HAP-1 (cell line): ENCODE measurements at places on chromosomes 13 and 19.

GRCh38 chr19:39828015-39828653 lies 5.8 kb downstream of the DYRK1B start:
- no peak for DNase-seq

DNA sequence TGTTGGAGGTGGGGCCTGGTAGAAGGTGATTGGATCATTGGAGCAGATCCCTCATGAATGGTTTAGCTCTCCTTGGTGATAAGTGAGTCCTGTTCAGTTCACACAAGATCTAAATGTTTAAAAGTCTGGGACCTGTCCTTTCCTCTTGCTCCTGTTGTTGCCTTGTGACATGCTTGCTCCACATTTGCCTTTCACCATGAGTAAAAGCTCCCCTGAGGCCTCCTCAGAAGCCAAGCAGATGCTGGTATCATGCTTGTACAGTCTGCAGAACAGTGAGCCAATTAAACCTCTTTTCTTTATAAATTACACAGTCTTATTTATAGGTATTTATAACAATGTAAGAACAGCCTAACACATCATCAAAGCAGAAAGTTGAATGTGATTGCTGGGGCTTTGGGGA lies 24.2 kb upstream of the RFC3 start:
- DNase-seq = no peak

GRCh38 chr13:46158222-46158621 lies 23.8 kb downstream of the LCP1 start:
- DNase-seq = no peak

DNA sequence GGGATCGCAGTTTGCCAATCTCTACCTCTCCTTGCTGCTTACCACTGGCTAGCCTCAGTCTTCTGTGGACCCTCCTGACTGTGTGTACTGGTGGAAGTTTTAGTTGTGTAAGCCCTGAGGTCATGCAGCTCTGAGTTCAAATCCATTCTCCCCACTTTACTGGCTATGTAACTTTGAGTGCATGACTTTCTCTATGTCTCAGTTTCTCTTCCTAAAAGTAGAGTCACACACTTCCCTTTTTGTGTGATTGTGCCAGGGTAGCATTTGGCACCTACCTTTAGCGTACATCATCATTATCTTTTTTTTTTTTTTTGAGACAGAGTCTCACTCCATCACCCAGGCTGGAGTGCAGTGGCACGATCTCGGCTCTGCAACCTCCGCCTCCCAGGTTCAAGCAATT lies 70.3 kb downstream of the MAP4K1 start:
- no peak for DNase-seq

- DNase-seq = peak; percentile 51
Measured at GRCh38 chr19:30394481-30395151, 22.4 kb downstream of the ZNF536 start.

- no peak for DNase-seq
Measured at GRCh38 chr13:31322026-31322425, 122.3 kb downstream of the B3GLCT start.

DNA sequence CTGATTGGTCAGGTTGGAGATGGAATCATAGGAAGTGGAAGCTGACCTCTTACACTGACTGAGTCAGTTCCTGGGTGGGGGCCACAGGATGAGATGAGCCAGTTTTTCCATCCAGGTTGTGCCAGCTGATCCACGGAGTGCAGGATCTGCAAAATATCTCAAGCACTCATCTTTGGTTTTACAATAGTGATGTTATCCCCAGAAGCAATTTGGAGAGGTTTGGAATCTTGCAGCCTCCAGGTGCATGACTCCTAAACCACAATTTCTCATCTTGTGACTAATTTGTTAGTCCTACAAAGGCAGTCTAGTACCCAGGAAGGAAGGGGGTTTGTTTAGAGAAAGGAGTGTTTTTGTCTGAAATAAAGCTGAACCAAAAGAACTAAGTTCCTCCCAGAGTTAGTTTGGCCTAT lies 212.8 kb downstream of the SLITRK6 start:
- no peak for DNase-seq

DNA sequence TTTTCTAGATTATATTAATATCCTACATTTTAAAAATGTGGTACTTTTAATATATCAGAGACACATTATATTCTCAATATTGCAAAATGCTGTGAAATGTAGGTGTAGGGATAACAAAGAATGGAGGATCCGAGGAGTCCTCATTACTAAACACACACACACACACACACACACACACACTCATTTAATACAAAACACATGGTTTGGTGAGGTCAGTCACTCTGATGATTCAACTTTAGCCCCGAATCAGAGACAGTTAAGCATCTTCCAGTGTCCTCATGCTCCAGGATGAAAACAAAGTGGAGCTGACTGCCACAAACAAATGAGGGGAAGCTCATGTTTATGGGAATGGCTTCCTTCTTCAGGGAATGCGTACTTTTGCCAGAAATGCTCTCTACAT lies 147.5 kb downstream of the CYSLTR2 start:
- DNase-seq = no peak

GRCh38 chr19:29671393-29672160 lies 6.3 kb downstream of the PLEKHF1 start:
- no peak for DNase-seq

DNA sequence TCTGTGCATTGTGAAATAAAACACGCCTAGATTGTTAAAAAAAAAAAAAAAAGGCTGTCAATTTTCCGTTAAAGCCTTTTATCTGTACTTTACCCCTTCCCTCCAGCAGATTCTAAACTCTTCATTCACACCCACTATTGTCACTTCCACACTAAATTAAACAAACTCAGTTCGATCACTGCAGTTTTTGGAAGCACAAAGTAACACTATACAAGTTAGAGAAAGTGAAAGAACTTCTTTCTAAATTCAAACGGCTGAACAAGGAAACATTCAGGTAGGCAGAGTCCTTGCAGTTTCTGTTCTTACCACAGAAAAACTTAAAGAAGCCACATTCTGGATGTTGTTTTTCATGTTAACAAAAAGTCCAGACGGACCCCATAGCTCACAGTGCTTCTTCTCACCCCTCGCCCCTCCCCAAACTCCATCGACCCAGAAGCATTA lies 27.5 kb upstream of the UBE2L5 start:
- no peak for DNase-seq

- DNase-seq = no peak
Measured at GRCh38 chr19:48029431-48029830, 14.4 kb downstream of the CABP5 start.

GRCh38 chr13:104759069-104759468 lies 1692.9 kb upstream of the SLC10A2 start:
- DNase-seq = no peak

- no peak for DNase-seq
Measured at GRCh38 chr13:20320885-20321284, 88.8 kb upstream of the GJB6 start.

- peak; percentile 65 for DNase-seq
Measured at GRCh38 chr19:55809381-55810058, 22.3 kb downstream of the NLRP11 start.

GRCh38 chr19:3210347-3211017 lies 14.0 kb upstream of the CELF5 start:
- peak; percentile 79 for DNase-seq

- peak; percentile 58 for DNase-seq
Measured at GRCh38 chr19:51777570-51778462, 16.8 kb downstream of the FPR2 start.

DNA sequence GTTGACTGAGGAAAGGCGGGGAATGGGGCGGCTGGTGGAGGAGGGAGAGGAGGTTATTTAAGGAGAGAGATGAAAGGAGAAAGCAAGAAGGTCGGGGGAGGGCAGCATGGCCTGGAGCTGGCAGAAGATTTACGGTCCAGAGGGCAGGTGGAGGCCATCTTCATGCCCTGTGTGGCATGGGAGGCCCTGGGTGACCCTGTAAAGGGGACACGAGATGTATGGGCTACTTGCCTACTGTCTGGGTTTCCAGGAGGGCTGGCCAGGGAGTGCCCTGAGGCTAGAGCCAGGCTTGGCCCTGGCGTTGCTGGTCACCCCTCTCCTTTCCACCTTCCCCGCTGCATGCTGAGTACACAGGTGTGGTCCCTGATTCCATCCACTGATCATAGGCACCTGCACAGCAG lies 6.1 kb downstream of the WTIP start:
- no peak for DNase-seq

DNA sequence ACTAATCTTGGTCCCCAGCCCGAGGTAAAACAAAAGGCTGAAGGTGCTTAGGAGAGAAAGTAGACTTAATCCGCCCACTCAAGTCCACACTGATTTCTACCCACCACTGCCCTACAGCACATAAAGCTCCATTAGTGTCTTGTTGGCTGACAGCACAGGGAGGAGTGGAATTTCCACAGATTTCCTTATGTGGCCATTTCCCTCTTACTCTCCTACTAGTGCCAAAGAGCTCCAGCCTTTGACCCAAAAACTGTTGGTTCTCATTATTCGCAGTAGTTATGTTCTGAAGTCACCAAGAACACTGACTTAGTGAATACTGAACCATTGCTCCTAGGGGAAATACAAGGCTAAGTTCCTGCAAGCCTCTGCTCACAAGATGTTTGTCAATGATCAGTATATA lies 61.2 kb downstream of the RAB20 start:
- DNase-seq = no peak

DNA sequence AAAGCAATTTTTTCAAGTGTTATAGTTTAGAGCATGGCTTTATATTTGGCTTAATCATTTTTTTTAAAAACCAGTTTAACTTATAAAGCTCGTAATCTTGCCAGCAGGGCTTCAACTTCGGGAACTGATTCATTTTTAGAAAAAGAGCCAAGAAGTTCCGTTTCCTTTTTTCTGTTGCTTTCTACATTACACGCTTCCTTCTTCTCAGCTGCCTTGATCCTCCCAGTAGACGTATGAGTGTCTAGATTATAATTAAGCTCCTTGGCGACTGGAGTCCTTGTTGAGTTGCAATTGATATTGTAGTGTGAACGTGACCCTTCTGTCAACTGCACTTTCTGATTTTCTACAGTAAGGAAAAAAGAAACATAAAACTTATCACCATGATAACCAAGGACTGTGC lies 497.2 kb downstream of the DIAPH3 start:
- no peak for DNase-seq

DNA sequence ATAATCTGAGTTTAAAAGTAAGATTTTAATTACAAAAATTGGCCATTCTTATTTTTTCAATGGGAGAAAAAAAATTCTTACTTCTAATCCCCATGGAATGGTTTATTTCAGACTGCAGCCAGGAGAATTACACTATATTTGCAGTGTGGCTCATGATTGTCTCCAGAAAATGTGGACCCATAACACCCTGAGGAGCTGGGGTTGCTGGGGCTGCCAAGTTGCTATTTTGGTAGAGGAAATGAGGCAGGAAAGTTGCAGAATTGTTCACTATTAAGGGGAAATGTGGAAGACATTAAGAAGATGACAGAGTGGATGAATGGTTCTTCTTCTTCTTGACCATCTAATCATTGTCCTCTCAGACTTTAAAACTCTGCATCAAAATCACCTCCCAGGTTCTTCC lies 4.6 kb upstream of the SCEL start:
- no peak for DNase-seq

DNA sequence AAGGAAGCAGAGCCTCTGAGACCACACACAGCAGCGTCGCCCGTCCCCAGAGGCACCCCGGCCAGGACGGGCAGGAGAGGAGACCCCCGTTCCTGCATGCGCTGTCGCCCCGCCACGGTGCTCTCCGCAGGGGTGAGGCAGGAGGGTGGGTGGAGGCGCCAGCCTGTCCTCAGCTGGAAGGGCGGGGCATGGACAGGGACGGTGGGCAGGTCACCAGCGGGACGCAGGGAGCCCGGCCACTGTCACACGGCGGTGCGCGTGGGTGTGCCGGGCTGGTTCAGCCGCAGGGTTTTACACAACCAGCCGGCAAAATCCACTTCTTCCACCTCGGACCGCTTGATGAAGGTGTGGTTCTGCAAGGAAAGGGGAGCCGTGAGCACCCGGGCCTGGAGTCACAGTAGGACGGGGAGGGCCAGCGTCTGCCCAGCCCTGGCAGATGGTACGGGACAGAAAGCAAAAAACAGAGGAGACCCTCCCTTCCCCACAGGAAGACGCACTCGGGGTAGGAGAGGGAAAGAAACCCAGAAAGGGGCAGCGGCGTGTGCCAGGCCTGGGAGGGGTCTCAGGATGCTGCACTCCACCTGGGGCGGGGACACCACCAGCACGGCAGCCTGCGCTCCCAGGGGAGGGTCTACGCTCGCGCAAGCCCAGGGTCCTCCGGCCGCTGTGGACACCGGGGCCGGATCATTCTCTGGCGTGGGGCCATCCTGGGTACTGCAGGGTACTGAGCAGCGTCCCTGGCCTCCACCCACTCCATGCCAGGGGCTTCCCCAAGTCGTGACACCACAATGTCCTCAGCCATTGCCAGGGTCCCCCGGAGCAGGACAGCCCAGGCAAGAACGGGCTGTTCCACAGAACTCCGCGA lies 23.9 kb upstream of the ZBTB7A start:
- no peak for DNase-seq

- DNase-seq = no peak
Measured at GRCh38 chr13:98622931-98623331, 46.0 kb upstream of the STK24 start.

DNA sequence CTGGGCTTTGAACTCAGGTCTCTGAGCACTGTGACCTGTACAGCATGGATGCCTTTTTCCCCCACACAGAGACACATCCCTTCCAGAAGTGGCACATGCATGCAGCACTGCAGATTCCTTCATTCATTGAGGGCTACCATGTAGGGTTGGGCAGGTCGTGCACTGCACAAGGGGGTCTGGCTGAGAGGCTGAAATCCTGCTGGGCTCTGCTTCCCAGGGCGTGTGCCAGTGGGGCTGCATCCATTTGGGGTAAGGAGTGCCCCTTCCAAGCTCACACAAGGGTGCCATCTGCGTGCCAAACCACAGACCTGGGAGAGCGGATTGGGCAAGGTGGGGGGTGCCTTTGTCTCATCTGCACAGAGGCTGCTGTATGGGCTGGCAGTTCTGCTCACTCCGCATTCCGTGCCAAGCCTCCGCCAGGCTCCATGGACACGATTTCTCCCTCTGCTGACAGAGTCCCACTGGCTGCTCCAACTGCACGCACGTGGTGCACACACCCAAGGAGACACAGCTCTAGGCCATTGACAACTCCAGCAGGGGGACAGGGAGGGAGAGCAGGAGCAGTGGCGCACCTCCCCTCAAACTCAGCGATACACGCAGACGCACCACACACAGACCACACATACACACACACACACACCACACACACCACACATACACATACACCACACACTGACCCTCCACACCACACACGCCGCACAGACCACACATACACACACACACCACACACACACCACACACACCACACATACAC lies 4.5 kb upstream of the SHISA7 start:
- DNase-seq = peak; percentile 45

DNA sequence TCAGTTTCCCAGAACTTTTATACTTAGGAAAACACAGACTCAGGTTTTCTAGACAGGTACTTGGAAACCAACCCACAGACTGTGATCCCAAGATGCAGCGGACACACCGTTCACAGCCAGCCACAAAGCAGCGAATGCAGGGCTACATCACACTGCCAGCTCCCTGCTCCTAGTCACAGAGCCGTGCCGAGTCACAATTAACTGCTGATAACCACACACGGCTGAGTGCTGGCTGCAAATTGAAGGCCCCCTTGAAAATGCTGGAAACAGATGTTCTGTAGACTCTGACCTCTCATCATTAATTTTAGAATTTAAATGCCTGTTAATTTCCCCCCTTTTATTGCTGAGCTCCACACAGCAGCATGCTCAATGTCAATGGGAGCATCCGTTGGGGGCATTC lies 78.6 kb upstream of the SIAH3 start:
- no peak for DNase-seq
